CD4-positive, alpha-beta T cell treated with Interleukin-2 at 100 ng/mL for 4 hours (primary cell): ENCODE measurements at places on chromosomes 7 and 10.

DNA sequence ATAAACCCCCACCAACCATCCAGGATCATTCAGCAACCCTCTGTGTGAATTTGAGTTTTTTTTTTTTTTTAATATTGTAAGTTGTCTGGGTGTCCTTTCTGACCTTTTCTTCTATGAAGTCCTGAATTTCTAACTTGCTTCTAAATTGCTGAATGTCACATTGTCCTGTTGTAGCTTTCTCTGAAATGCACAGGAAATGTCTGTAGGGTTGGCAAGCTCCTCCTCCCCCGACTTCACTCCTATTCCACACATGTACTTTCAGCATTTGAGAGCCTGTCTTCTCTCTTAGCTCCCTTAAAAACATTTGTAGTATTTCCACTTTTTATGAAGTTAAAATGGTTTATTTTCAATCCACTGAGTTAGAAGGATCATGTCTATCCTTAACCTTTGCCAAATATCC, 3.3 kb upstream of the CNNM2 start:
- no peak for DNase-seq

DNA sequence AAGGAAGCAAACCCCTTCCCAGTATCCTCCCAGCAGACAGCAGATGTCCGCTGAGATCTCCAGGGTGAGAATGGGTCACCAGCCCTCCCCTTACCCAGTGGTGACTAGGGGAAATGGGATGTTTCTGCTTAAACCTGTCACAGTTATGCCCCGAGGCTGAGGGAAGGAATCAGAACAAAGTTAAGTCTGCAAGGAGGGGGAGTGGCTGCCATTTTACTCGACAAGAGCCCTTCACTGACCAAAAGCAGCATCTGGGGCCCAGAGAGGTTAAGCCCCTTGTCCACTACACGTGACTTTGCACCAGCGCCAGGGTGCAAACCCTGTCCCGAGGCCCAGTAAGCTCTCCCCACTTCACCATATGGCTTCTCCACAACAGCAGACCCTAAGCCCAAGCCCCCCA, 4.6 kb upstream of the NANOS1 start:
- no peak for DNase-seq

- no peak for DNase-seq
These were observed 39.5 kb upstream of the ANKRD1 start for GRCh38 chr10:90960355-90960814.

- no peak for DNase-seq
These were observed 68.6 kb downstream of the JAZF1 start for GRCh38 chr7:28112012-28112411.

- DNase-seq, result no peak
These were observed 143.6 kb downstream of the HBP1 start for GRCh38 chr7:107312418-107312817.

GRCh38 chr7:18916826-18917225, 200.6 kb downstream of the TWIST1 start:
- DNase-seq, result no peak

DNA sequence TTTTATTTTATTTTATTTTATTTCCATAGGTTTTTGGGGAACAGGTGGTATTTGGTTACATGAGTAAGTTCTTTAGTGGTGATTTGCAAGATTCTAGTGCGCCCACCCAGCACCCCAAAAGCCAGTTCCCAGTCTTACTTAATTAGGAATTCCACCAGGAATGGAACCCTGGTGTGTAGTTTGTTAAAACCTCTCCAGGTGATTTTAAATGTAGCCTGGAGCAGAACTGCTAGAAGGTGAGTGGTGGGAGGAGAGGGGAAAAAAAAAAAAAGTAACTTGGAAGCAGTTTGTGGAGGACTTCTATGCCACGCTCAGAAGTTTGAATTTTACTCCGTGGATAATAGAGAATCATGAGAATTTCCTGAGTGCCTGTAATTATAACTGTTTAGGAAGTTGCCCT, 5.5 kb upstream of the TEX47 start:
- no peak for DNase-seq

GRCh38 chr7:15720849-15721471, 34.5 kb upstream of the MEOX2 start:
- DNase-seq, result no peak

DNA sequence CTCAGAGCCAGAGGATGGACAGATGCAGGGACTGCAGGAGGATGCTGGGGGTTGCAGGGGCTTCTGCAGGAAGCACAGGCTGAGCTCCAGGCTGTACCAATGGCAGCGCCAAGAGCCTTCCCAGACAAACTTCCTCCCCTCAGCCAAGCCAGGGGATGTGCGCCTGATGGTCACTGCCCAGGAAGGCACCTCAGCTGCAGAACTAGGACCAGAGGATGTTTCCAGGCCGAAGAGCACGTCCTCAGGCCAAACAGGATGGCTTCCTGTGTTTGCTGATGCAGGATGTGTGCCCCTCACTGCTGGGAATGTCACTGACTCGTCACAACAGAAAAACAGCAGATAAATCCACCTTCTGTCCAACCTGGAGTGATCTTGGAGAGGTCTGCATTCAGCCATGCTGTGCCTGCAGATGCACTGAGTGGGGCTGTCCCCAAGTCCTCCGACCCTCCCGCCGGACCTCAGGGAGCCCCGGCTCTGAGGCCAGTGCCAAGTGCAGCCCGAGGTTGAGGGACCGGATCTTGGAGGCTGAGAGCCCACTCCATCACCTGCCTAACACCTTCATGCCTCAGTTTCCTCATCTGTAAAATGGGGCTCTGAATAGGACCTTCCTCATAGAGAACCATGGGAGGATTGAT, 152.5 kb upstream of the CHST15 start:
- DNase-seq, result no peak

GRCh38 chr10:89275383-89275782, 23.8 kb upstream of the LIPA start:
- DNase-seq, result no peak

GRCh38 chr10:52032681-52033629, 281.1 kb upstream of the DKK1 start:
- DNase-seq, result no peak

DNA sequence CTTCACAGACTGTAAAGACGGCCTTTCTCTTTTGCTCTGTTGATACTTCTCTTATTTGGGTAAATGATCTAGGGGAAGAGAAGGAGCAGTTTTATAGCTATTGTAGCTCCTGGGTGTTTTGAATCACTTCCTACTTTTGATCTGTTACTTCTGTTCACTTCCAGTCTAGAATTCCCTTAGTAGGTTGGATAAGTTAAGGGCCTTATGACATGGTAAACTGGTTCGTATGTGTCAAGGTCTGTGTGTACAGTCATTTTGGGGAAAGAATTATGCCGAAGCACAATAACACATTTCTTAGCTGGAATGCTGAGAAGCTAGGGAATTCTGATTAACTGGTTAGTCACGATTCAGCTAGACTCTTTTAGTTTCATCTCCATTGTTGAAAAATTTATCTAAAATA, 8.1 kb downstream of the DENND10 start:
- no peak for DNase-seq

- no peak for DNase-seq
These were observed 246.1 kb downstream of the LRMDA start for GRCh38 chr10:75677541-75677940.

DNA sequence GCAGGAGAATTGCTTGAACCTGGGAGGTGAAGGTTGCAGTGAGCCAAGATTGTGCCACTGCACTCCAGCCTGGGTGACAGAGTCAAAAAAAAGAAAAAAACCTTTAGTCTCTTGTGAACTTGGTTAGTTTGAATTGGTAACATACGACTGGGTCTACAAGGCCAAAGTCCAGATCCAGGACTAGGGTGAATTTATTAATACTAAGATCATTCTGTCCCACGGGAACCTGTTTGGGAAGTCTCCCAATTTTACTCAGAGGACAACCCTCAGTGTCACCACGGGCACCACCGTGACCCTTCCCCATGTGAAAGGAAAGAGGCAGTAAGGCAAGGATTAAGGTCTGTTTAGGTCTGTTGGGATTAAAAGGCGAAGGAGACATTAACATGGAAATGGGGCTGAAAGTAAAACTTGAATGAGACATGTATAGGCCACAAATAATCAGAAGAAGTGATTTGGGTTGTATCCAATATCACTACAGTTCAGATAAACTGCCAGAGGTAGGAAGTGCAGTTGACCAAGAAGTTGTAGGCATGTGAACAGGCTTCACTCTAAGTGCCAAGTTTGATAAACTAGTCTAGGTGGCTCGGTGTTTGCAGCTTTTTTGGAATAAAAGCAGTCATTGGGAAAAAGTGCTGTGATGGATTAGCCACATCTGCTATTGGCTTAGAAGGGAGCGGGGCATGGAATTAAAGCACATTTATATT, 30.7 kb downstream of the MYOF start:
- DNase-seq, result no peak

- no peak for DNase-seq
These were observed 317.8 kb upstream of the MTPN start for GRCh38 chr7:136294977-136295376.

GRCh38 chr10:33134011-33134751, 176.2 kb upstream of the ITGB1 start:
- peak; percentile 92 for DNase-seq

DNA sequence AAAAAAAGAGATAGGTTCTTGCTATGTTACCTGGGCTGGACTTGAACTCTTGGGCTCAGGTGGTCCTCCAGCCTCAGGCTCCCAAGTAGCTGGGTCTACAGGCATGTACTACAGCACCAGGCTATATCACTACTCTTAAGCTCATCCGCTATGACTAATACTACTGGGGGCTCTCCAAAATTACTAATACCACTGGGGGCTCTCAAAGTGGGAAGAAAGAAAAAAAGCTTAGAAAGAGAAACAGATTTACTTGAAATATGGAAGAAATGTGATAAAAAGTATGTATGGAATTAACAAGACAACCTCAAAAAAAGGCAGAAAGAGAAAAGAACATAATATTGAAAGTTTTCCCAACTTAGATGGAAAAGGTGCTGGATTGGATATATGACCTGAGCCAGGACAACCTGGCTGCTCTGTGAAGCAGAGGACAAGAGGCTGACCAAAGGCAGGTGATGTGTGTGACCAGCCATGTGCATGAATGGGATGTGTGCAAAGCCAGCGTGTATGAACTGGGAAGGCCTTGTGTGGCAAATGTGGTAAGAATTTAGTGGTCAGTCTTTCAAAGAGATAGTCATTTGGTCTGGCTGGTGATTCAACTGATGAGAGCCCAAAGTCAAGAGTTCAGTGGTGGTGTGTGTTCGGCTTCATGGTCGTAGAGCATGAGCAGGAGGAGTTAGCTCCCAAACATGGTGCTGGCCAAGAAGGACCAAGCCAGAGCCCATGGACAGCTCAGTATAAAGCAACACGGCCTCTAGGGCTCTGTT, 232.4 kb upstream of the KLF14 start:
- DNase-seq, result no peak

- no peak for DNase-seq
These were observed 650.5 kb upstream of the SORCS1 start for GRCh38 chr10:107814865-107815487.

DNA sequence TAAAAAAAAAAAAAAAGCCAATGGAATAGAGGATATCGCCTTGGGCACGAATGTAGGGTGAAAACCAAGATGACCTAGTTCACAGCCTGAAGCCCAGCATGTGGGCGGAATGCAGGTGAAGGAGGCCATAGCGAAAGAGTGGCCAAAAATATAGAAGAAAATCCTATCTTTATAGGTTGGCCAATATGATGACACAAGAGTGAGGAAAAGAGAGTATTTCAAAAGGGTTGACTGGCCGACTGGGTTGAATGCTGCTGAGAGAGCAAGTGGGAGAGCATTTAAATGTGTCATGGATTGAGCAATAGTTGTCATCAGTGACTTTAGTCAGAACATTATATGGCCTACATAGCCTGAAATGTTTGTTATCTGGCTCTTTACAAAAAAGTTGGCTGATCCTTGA, 17.2 kb upstream of the GLI3 start:
- no peak for DNase-seq

DNA sequence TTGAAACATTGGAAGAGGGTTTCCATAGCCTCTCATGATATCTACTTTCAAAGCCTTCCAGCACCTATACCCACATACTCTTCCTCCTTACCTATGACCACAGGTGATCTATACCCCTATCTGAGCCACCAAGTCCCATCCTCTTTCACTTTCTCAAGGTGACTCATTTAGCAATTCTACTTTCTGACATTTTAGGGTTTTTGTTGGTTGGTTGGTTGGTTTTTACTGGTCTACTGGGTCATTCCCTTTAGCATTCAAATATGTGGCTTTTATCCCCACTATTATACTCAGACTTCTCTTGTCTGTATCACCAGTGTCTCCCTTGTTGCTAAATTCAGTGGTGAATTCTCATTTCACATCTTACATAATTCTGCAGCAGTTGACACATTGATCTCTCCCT, 130.4 kb upstream of the STEAP4 start:
- DNase-seq, result no peak

DNA sequence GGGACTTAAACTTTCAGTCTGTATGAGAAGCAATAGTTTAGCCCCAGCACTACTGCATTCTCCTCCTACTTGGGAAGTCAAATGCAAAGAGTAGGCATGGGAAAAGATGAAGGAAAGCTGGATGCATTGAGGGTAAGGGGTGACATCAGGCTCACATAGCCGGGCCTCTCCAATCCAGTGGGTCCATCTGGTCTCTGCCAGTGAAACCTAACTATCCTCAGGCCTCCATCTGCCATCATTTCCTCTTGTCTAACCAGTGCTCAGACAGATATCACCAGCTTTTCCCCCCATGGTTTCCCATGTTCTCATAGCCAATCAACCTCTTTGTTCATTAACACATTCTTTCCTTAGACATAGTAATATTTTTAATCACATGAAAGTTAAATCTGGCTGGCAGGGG, 118.3 kb downstream of the DGKI start:
- no peak for DNase-seq

- no peak for DNase-seq
These were observed 414.7 kb upstream of the GHITM start for GRCh38 chr10:83724471-83725241.

- DNase-seq, result no peak
These were observed 43.0 kb upstream of the GRM3 start for GRCh38 chr7:86600506-86601290.

DNA sequence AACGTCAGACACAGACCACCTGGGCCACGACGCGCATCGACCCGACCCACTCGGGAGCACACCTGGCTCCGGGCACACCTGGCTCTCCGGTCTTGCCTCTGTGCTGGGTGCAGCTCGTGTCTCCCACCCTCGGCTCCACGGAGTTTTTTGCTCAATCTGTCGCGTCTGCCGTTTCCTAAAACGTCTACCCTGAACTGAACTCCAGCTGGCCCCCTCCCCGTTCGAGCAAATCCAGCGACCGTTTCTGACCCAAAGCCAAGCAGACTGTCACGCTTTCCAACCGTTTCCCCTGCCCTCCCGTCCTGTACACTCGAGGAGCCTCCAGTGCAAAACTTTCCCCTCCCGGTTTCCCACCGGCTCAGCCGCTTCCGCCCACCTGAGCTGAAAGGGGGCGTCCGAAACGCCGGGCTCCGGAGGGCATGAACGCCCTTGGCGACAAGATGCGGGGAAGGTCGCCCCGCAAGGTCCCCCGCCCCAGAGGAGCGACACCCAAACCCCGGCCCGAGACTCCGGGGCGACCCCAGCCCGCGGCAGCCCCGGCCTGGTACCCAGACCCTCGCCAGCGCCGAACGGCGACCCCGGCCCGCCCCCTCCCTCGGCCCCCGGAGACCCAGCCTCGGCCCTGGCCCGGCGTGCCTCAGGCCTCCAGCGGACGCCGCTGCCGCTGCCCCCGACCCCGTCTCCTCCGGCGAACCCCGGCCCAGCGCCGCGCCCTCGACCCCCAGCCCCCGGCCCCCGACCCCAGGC, 557 bp downstream of the CYTH3 start:
- DNase-seq, result no peak

GRCh38 chr10:100655326-100655759, 90.0 kb upstream of the PAX2 start:
- DNase-seq, result no peak

- no peak for DNase-seq
These were observed 27.0 kb upstream of the KCNK18 start for GRCh38 chr10:117170244-117170643.
